ENCODE measurements at places on chromosomes 3 and 15.

GRCh38 chr15:60795471-60795870 lies 316.5 kb upstream of the ICE2 start:
- no peaks in the 10 kb centered on the region for H3K4me1 ChIP-seq
- H3K36me3 ChIP-seq = no peaks in the 10 kb centered on the region
- no peak overlapping the region for H3K4me3 ChIP-seq
- no peak for DNase-seq
- no peak overlapping the region for H3K27ac ChIP-seq

DNA sequence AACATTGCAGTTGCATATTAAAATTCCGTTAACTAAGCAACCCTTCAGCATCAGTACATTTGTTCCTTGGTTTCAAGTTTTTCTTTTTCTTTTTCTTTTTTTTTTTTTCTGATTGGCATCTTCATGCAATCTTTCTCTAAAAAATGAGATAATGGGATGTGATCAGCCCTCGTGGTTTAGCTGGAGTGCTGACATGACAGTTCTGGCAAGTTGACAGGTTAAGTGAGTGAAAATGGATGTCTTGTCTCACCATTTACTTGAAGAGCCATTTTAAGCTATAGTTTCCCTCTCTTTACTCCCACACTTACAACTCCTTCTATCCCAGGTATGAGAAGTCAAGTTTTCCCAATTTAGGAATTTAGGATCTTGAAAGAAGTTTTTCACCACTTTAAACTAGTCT lies 495.2 kb downstream of the ROBO2 start:
- H3K27me3 ChIP-seq = no peaks in the 10 kb centered on the region
- no peak overlapping the region for H3K4me3 ChIP-seq
- H3K4me1 ChIP-seq = peaks cover 25% of the 10 kb centered on the region
- H3K27ac ChIP-seq = peak overlapping the region; percentile 94
- DNase-seq = no peak
- H3K36me3 ChIP-seq = no peaks in the 10 kb centered on the region

DNA sequence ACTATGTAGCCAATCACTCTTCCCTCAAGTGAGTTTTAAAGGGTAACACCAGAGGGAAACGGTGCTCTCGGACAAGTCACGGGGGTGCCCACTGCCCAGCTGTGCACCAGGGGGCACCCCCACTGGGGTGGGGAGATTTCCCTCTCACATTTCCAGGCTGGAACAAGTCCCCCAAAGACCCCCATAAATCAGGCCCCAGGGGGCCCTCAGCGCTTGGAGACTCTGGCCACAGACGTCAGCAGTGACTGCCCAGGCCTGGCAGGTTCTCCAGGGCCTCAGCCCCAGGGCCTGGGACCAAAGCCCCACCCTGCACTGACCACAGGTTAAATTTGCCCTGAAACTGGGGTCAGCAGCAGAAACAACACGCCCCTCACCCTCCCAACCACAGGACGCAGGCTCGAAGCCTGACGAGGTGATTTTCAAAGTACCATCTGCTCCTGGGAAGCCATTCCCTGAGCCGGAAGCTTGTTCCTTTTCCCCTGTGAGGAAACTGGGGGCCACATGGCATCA lies 17.0 kb downstream of the XXYLT1 start:
- H3K27ac ChIP-seq = no peak overlapping the region
- no peaks in the 10 kb centered on the region for H3K36me3 ChIP-seq
- no peak for DNase-seq
- H3K4me1 ChIP-seq = peaks cover 8% of the 10 kb centered on the region
- no peak overlapping the region for H3K4me3 ChIP-seq

GRCh38 chr15:86362555-86362954 lies 282.9 kb downstream of the AGBL1 start:
- H3K4me3 ChIP-seq = no peak overlapping the region
- H3K36me3 ChIP-seq = no peaks in the 10 kb centered on the region
- no peak for DNase-seq
- H3K27ac ChIP-seq = no peak overlapping the region
- H3K27me3 ChIP-seq = no peaks in the 10 kb centered on the region

DNA sequence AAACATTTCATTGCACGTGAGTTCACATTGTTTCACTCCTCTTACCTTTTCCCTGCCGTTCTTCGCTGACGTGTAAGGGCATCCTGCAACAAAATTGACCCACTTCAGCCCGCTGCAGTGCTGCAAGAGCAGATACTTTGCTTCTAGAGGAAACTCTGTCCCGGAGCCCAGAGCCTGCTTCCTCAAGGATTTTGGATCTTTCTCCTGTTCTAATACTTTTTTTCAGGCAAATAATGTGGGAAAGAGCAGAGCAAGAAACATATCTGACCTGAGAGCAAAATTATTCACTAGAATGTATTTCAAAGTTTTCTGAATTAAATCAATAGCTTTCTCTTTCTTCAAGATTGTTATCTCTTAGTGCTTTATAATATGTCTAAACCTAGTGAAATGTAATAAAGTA lies 303.9 kb downstream of the AGBL1 start:
- H3K27me3 ChIP-seq = no peaks in the 10 kb centered on the region
- no peaks in the 10 kb centered on the region for H3K4me1 ChIP-seq
- no peak overlapping the region for H3K4me3 ChIP-seq
- no peaks in the 10 kb centered on the region for H3K36me3 ChIP-seq
- DNase-seq = no peak

DNA sequence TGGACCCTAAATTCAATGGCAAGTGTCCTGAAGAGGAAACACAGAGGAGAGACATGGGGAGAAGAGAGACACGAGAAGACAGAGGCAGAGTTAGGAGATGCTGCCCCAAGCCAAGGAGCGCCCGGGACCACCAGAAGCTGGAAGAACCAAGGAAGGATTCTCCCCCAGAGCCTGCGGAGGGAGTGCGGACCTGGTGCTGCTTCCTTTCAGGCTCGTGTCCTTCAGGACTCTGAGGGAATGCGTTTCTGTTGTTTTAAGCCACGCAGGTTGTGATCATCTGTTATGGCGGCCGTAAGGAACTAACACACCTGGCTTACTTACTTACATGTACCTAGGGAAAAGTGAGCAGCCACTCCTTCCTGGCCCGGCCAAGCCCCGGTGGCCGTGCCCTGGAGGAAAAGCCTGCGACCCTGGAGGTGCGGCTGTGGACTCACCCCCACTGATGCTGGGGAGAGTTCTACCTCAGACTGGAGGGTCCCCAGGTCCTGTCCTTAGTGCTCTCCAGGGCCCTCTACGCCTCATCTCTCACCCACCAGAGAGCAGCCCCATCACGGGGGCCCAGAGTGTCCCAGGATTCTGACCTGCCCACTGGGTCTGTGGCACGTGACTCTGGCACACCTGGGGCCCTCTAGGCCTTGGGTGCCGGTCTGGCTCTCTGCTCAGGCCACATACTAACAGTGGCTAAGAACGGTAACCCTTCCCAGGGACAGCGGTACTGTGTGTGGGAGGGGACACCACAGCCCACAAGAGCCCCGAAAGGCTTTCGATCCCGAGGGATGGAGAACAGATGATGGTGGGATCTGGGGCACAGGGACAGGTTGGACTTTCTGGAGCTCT lies 61.8 kb downstream of the ITGA11 start:
- H3K36me3 ChIP-seq = no peaks in the 10 kb centered on the region
- no peaks in the 10 kb centered on the region for H3K27me3 ChIP-seq
- H3K4me3 ChIP-seq = no peak overlapping the region
- H3K27ac ChIP-seq = no peak overlapping the region
- DNase-seq = no peak
- no peaks in the 10 kb centered on the region for H3K4me1 ChIP-seq

DNA sequence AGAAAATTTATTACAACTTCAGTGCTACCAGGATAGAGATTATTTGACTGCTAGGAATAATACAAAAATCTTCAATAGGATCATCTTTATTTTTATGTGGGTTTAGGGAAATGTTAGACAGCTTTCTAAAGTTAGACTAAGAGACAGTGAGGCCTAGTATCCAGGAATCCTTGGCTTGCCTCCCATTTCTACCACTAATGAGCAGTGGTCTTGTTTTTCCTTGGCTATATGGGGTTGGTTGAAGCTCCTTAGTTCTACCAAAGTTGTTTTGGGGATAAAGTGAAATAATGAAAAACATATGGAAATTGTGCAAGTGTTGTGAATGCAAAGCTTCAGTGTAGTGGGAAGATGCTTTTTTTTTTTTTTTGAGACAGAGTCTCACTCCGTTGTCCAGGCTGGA lies 16.8 kb downstream of the AP4E1 start:
- no peak overlapping the region for H3K27ac ChIP-seq
- H3K27me3 ChIP-seq = no peaks in the 10 kb centered on the region
- no peak for DNase-seq

DNA sequence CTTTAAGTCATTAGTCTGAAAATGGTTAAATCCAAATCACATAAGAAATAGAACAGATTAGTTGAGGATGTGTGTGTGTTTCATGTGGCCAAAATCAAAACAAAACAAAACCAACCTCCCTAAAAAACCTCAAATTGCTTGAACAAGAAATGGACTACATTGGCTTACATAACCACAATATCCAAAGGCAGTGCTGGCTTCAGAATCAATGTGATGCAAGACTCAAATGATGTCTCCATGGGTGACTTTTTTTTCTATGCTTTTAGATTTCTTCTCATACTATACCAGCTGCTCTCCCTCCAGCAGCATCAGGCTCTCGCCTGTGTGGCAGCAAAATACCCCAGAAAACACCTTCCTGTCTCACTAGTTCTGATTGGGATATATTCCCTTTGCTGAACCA lies 36.0 kb upstream of the CMTM8 start:
- DNase-seq = no peak
- H3K4me1 ChIP-seq = peaks cover 3% of the 10 kb centered on the region
- no peaks in the 10 kb centered on the region for H3K27me3 ChIP-seq
- no peak overlapping the region for H3K4me3 ChIP-seq

- H3K36me3 ChIP-seq = no peaks in the 10 kb centered on the region
- H3K4me1 ChIP-seq = peaks cover 11% of the 10 kb centered on the region
- no peak overlapping the region for H3K4me3 ChIP-seq
- DNase-seq = peak; percentile 66
Measured at GRCh38 chr3:89488800-89489580, 381.6 kb downstream of the EPHA3 start.
